ENCODE measurements at places on chromosomes 12 and 14.

- DNase-seq = no peak
Measured at GRCh38 chr12:104650541-104650940, 193.8 kb downstream of the CHST11 start.

- DNase-seq = no peak
Measured at GRCh38 chr12:3743803-3744202, 9.1 kb downstream of the CRACR2A start.

- peak; percentile 25 for DNase-seq
Measured at GRCh38 chr12:28497889-28498411, 307.7 kb downstream of the CCDC91 start.

DNA sequence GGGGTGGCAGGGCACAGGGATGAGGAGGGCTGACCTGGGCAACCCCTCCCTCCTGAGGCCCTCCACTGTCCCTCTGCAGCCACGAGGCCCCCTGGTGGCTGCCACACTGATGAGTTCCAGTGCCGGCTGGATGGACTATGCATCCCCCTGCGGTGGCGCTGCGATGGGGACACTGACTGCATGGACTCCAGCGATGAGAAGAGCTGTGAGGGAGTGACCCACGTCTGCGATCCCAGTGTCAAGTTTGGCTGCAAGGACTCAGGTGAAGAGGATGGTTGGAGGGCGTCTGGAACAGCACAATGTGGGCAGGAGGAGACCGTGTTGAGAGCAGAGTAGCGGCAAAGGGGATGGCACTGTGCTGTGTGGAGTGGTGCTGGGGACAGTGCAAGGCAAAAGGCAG lies 25.7 kb upstream of the LRP1-AS start:
- no peak for DNase-seq

All from fibroblast of lung (primary cell).